ENCODE measurements at places on chromosomes 6 and 20.

DNA sequence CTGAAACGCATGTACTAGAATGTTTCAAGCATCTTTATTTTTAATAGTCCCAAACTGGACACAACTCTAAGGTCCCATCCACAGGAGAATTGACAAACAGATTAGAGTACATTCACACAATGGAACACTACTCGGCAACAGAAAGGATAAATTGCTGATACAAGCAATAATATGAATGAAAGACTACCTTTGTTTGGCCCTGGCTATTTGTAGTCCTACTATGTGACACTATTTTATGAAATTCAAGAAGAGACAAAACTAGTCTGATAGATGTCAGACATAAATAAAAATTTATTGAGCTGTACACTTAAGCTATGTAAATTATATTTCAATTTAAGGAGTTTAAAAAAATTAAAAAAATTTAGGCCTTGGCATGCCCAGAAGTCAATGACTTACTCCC lies 28.0 kb upstream of the RNF24 start:
- no peak for DNase-seq

DNA sequence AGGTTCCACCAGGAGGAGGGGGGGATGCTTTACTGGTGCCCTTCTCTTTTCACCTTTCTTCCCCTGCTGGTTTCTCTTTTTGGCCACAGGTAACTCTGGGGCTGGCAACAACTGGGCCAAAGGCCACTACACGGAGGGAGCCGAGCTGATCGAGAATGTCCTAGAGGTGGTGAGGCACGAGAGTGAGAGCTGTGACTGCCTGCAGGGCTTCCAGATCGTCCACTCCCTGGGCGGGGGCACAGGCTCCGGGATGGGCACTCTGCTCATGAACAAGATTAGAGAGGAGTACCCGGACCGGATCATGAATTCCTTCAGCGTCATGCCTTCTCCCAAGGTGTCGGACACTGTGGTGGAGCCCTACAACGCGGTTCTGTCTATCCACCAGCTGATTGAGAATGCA lies 4.4 kb downstream of the TUBB1 start:
- DNase-seq, result no peak

DNA sequence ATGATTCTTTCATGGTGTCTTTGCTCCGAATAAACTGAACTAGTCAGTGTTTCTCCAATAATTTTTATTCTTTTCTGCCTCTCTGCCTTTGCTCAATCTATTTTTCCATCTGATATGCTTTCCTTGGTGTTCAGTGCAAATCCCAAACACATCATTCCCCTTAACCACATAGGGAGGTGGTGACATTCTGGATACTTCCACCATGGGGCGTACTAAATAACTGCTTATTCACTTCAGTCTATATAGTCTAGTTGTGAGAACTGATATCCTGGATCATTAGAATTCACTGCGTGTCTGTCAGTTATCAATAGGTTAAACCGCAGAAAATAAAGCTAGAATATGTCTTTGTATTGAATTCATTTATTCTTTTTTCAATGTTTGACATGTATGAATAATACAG lies 83.1 kb downstream of the KCNQ5 start:
- no peak for DNase-seq

GRCh38 chr6:152552616-152553209 lies 84.4 kb downstream of the SYNE1 start:
- DNase-seq, result peak; percentile 17

DNA sequence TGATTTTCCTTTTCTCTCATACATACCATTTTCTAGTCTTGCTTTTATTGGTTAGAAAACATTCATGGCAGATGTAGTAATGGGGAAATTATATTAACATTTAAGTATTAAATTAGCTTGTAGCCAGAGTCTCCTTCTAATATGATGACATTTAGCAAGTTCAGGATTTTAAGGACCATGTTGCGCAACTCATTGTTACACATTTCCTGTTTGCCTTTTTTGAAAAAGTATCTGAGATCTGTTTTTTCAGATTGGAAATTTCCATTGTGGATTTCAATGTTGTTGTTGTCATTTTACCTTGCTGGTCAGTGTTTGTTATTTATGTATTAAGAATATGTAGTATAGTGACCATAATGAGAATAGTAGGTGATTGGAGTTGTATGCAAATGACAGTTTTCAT lies 38.7 kb downstream of the CDKAL1 start:
- DNase-seq, result peak; percentile 33

GRCh38 chr20:31523361-31524283 lies 9.4 kb downstream of the HM13 start:
- DNase-seq, result no peak

GRCh38 chr20:41330941-41331340 lies 9.7 kb upstream of the LPIN3 start:
- no peak for DNase-seq

GRCh38 chr20:19473922-19474286 lies 261.5 kb downstream of the SLC24A3 start:
- DNase-seq, result no peak

DNA sequence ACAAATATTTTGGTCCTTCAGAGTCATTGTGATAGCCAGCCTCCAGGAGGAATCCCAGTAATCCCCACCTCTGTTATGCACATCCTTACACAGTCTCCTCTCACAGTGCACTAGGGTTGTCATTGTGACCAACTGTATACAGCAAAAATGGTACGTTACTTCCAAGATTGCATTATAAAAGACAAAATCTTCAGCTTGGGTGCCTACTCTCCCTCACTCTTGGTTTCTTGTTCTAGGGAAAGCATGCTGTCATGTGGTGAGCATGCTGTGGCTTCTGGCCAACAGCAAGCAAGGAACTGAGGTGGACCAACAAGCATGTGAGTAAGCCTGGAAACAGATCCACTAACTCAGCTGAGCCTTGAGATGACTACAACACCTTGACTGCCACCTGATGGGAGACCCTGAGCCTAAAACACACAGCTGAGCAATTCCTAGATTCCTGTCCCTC lies 130.1 kb upstream of the DST start:
- peak; percentile 58 for DNase-seq

DNA sequence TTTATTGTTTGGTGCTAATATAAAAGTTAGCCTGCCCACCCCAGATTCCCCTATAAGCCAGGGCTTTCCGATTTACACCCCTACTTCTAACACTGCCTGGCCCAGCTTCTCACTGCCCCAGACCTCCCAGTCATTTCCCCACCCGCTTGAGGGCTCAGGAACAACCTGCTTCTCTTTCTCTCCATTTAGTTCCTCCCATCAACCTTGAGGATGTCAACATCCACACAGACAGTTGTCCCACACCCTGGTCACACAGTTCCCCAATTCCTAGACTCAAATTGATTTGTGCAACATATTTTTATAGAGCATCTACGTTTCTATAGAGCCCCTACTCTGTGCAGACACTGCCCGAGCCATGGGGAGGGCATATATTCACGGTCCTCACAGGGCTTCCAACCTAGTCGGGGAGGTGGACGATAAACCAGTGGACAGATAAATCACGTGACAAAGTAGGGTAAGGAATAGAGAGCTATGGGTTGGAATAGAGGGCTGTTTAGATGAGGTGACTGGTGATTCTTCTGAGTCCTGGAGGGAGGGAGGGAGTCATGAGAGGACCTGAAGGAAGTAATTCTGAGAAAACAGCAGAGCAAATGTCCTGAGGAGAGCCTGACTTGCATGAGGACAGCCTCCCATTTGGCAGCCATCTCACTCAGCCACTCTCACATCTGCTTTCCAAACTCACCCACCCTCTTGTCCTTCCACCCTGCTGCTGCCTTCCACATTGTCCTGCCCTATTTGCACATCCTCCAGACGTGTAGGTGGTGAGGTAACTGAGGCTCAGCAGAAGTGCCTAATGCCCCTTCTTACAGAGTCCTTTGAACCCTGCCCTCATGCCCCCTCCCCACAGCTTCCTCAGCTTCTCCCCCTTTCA lies 6.3 kb downstream of the GABRR2 start:
- DNase-seq, result no peak

DNA sequence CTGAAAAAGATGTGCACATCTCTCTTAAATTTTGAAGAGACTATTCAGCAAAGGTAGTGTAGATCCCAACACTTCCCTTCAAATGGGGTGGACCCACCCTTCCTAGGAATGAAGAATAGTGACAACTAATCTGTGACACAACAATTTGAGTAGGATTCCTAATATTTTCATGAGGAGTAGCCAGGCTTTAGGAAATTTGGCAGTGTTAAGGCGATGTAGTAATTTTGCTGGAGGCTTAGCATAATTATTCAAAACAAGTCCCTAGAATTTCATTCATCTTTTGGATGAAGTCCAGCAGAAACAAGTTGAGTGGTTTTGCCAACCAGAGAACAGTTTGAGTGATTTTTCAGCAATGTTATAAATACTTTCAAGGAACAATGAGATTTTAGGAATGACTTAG lies 52.4 kb downstream of the ELOVL4 start:
- no peak for DNase-seq

DNA sequence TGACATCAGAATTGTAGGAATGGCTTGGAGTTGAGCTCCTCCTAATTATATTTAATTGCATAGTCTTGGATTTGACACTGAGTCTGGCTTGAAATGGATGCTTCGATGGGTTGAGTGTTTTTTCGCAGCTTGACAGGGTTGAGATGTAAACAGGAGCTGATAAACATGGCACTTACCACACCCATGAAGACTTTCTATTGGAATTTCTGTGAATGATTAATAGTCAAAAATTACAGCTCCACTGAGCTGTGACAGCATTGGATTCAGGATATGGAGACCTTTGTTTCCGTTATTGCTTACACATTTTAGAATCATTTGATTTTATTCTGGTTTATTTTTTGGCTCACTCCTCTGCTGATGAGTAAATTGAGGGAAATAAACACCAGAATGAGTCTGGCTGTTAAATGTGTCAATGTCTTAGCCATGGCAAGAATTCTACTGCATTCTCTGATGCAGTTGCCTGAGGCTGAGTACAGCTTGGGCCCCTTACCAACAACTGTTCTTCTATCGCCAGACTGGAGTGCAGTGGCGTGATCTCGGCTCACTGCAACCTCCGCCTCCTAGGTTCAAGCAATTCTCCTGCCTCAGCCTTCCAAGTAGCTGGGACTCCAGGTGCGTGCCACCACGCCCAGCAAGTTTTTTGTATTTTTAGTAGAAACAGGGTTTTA lies 128.1 kb upstream of the DOK5 start:
- DNase-seq, result no peak

DNA sequence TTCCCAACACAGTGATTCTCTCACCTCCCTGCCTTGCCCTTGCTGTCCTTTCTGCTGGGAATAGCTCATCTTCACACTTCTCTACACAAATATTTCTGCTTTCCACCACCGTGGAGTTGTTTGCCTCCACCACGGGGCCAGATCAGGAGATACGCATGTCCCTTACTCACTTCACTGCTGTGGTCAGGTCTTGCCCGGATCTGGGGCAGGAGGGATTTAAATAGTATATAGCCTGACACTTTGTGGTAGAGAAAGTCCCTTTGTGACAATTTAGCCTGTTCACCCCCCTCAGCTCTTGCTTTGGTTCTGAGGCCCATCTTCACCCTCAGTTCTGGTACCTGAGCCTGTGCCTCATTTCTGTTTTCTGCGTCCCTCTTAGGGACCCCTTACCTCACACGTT lies 92.6 kb upstream of the PREP start:
- DNase-seq, result no peak

- DNase-seq, result peak; percentile 1
These were observed 45.7 kb upstream of the IRF4 start for GRCh38 chr6:345747-346385.

- no peak for DNase-seq
These were observed 205.2 kb downstream of the BMP7 start for GRCh38 chr20:57061051-57061900.

DNA sequence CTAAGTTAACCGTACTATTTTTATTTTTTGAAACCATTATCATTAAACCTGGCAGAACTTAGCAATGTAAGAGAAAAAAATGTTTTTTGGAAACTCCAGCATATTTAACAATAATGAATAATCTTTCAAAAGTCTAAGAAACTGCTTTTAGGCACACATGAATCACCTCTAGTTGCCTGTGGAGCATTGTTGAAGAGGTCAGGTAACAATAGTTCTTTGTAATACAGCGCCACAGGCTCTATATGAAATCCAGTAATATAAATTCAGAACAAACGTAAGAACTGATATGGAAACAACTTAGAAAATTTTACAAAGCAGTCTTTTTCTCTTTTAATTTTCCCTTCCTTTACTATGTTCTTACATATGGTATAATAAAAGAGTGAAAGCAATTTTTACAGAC lies 10.3 kb downstream of the LYRM4 start:
- DNase-seq, result no peak

- DNase-seq, result no peak
These were observed 228.8 kb downstream of the TFAP2C start for GRCh38 chr20:56857950-56858349.

GRCh38 chr20:34527016-34527415 lies 10.8 kb downstream of the DYNLRB1 start:
- no peak for DNase-seq

DNA sequence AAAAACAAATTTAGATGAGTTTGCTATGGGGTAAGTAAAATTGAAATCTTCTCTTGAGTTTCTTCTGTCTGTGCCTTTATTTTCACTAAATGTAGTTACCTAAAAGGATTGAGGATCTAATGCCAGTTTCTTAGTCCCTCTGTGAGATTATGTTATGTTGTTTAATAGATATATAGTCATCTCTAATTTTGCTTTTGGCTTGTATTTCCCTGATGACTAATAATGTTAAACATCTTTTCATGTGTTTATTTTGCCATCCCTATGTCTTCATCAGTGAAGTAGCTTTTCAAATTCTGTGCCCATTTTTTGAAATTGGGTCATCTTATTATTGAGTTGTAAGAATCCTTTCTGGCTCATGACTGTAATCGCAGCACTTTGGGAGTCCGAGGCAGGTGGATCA lies 13.7 kb downstream of the QRSL1 start:
- DNase-seq, result no peak

GRCh38 chr6:143337201-143337949 lies 113.1 kb downstream of the ADAT2 start:
- no peak for DNase-seq

DNA sequence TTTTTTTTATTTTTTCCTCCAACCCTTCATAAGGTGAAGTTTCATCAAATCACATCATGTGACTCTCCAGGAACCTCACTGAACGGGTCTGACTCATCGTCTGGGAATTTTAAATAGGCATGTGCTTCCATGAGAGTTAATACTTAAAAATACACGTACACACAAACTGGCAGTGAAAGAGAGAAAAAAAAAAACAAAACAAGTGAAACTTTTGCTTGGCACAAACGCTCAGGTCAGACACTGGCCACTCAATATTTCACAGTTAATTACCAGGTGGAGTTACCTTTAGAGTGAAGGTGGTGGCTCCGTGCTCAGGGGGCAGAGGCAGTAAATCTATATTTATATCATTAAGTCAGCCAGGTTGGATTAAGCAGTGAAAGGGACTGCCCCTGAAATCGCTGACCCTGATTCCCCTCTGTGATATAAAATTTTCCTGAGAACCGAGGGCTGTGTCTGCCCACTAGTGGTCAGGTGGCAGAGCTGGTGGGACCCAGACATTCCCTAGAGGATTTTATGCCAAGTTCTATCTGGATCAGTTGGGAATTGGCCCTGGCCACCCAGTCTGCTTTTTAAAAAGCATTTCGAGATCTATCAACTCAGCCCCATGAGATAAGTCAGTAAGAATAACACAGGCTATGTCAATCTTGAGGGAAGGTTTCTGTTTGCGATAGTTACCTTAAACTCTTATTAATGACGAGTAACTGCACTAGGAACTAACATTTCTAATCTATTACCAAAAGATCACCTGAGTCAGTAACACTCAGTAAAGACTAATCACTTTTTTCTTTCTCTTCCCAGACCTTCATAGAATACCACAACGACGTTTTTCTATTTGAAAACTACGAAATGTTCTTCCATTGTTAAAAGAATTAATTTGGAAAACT lies 259.1 kb downstream of the HDGFL1 start:
- peak; percentile 80 for DNase-seq
